Stimulated activated CD4-positive, alpha-beta T cell treated with anti-CD3 and anti-CD28 coated beads, Interleukin-15, amount 100 ng/mL, for 1 hour (primary cell): ENCODE measurements at places on chromosomes 16 and 17.

DNA sequence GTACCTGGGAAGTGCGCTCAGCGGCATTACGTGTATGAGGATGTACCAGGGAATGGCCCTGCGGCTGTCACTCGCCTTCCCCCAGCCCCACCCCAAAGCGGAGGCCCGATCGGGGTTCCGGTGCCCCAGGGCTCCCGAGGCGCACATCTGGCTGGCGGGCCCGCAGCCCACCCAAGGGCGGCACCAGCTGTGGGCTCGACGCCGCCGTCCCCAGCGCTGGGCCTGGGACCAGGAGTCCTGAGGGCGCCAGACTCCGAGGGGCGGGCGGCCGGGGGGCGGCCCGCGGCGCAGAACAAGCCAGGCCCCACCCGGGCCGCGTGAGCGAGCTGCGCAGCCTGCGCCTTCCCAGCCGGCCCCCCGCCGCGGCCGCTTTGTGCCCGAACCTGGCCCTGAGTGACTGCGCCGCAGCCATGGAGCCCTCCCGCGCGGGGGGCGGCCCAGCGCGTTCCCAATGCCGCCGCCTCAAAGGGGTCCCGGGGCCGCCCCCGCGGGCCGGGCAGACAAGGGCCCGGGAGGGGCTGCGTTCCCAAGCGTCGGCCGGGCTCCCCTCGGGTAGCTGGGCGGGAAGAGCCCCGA is 17.4 kb downstream of the ZNF423 start:
- no peak for DNase-seq

DNA sequence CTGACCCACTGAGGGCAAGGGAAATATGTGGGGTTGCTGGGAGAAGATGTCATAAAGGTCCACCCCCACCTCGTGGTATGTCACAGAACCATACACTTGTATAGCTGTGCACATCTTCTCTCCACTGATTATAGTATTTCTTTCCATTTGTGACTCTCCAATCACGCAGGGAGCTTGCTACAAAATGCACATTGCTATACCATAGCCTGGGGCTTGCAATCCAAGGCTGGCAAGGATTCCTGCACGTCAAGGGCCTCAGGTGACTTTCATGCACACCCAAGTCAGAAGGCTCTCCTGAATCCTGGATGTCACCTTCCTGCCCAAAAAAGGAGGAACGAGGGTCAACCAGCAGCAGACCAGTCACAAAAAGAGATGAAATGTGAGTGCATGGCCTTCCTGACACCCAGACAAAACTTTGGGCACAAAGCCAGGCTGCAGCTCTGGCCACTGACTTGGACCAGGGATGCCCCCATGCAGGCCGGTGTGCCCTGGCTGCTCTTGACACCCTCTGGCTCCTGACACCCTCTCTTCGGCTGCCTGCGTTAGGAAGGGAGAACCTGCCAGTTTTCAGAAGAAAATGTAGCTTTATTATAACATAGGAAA is 12.1 kb downstream of the TBC1D26 start:
- DNase-seq: no peak

- no peak for DNase-seq
Measured at GRCh38 chr17:72502371-72503341, 381.8 kb downstream of the SOX9 start.

DNA sequence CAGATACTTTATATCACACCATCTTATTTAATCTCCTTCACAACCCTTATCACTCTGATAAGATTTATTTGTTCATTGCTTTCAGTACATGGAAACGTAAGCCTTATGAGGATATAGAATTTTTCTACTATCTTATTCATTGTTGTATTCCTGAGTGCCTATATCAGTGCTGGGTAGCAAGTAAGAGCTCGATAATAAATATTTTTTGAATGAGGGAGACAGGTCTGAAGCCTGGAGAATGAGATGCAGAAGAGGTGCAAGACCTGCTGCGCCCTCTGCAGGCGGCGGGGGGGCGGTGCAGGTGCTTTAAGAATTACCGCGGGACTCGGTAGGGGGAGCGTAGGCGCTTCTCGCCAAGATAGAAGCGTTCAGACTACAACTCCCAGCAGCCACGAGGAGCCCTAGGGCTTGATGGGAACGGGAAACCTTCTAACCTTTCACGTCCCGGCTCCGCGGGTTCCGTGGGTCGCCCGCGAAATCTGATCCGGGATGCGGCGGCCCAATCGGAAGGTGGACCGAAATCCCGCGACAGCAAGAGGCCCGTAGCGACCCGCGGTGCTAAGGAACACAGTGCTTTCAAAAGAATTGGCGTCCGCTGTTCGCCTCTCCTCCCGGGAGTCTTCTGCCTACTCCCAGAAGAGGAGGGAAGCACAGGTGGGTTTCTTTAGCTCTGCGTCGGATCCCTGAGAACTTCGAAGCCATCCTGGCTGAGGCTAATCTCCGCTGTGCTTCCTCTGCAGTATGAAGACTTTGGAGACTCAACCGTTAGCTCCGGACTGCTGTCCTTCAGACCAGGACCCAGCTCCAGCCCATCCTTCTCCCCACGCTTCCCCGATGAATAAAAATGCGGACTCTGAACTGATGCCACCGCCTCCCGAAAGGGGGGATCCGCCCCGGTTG is at the start of gene WRAP53:
Gene WRAP53, plus strand, starts transcription at position 570 of the 900 bp plus-strand sequence. Its CDS starts 172 bp downstream, at position 742.
- DNase-seq: peak; percentile 91

- no peak for DNase-seq
Measured at GRCh38 chr17:30547778-30548573, 70.8 kb downstream of the GOSR1 start.

DNA sequence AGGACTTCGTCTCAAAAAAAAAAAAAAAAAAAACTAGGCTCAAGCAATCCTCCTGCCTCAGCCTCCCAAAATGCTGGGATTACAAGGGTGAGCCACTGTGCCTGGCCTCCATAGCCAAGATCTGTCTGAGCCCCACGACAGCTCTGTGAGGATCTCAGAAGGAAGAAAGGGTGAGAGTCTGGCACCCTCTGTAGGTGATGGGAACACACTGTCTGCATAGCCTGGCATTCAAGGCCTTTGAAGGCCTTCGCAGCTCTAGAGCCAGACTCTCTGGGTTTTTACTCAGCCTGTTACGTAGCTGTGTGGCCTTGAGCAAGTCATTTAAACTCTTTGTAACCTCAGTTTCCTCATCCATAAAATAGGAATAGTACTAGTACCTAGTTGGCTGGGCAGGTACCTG is 6.3 kb upstream of the XPO6 start:
- DNase-seq: peak; percentile 35

DNA sequence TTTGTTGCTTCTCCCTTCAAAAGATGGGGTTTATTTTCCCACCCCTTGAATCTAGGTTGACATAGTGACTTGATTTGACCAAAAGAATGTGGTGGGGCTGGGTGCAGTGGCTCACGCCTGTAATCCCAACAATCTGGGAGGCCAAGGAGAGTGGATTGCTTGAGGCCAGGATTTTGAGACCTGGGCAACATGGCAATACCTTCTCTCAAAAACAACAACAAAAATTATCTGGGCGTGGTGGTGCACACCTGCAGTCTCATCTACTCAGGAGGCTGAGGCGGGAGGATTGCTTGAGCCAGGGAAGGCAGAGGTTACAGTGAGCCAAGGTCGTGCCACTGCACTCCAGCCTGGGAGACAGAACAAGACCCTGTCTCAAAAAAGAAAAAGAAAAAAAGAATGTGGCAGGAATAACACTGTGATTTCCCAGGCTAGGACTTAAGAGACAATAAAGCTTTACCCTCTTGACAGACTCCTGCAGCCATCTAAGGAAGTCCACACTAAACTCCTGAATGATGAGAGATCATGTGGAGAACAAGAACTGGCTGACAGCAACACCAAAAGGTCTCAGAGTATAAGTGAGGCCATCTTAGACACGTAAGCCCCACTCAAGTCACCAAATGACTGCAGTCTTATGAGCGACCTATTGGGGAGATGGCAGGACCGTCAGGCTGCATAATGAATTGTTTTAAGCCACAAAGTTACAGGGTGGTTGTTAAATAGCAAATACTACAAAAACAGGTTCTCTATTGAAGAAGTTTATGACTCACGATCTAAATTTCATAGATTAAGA is 37.0 kb downstream of the FBXL20 start:
- DNase-seq: no peak

DNA sequence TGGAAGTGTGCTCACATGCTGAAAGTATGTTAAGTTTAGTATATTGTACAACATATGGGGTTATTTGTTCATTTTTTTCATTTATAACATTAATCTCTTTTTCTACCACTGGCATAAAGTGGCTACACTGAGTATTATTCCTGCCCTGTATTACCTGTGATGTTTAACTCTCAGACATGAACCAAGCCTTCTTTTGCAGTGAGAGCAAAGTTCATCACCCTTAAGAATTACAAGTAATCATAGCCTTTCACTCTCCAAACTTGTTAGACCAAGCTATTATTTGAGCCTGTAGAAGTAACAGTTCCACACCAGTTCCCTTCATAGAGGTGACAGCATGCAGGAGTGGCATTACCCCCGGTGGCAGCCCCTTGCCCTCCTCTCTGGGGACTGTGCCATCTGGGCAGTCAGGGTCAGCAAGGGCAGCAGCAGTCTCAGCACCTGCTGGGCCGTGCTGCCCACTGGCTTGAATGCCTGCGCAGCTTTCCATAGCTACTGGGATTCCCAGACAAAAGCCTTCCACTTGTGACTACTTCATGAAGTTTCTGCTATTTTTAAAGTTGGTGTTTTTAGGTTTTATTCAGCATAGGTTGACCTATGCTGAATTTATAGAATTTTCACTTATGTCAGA is 71.3 kb downstream of the TMC6 start:
- no peak for DNase-seq

- no peak for DNase-seq
Measured at GRCh38 chr16:27123795-27124409, 57.2 kb downstream of the C16orf82 start.

DNA sequence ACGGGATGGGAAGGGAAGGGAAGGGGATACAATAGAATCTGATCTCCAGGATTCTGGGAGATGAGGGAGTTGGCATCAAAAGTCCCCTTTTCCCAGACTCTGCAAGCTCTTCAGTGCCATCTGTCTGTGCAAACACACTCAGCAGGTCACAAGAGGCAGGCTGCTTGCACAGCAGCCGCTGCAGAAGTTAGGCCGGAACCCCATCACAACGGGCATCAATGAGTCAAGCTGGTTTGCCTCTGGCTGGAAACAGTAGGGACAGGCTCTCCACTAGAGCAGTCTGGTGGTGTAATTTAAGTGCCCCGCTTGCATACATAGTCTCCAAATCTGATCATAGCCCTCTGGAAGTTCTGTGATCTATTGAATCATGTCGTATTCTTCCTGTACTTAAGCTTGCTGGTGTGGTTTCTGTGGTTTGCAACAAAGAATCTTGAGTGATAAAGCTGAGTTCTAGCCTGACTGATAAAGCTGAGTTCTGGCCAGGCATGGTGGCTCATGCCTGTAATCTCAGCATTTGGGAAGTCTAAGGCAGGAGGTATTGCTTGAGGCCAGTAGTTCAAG is 33.7 kb upstream of the KDM8 start:
- no peak for DNase-seq

DNA sequence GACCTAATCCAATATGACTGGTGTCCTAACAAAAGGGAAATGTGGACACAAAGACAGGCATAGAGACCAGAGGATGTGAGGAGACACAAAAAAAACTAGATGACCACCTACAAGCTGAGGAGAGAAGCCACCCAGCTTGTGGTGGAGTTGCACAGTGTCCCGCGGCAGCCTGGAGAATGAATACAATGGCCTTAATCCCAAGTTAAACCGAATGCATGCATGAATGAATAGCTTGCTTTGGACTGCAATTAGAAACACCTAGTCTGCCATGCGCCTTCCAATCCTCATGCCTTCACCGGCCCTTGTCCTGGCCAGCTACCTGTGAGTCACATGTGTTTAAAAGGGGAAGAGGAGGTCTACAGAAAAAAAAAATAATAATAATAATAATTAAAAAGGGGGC is 72.0 kb downstream of the CNGB1 start:
- no peak for DNase-seq

DNA sequence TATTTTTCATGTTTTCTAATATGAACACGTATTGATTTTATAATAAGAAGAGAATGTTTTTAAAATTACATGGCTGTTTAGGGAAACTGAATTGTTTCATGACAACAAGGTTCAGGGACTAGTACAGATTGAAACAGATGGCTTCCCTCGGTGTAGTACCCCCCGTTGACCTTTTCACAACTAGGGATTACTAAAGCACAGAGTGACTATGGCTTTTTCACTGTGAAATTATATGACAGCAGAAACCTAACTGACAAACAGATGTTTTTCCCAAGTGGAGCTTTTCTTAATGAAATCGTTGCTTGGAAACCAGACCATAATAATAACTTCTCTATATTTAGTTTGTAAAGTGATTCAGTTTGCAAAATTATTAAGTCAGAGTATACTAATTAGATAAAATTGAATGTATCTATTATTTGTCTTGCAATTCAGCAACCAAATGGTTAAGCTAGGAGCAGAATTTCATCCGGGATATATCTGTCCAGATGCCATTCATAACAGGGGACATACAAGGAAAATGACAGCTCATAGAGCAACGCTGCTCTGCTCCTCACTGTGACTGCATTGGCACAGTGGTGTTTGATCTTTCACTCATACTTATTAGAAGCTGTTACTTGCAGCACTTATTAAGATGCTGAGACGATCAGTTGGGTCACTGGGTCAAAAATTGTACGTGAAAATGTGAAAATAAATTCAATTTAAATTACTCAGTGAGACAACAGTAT is 111.7 kb downstream of the TANGO6 start:
- no peak for DNase-seq

GRCh38 chr16:86436466-86437185 is 73.7 kb upstream of the FOXF1 start:
- DNase-seq: no peak

GRCh38 chr16:49566432-49566831 is 192.8 kb downstream of the C16orf78 start:
- DNase-seq: no peak
